ENCODE measurements at places on chromosomes 1 and 21. TPM values are rescaled to one million over a fixed set of nuclear protein-coding genes. Genes with fewer than 3 reads are reported as not detected.
A peak's percentile ranks its signal among the peaks of the same experiment; 100 is the strongest.

DNA sequence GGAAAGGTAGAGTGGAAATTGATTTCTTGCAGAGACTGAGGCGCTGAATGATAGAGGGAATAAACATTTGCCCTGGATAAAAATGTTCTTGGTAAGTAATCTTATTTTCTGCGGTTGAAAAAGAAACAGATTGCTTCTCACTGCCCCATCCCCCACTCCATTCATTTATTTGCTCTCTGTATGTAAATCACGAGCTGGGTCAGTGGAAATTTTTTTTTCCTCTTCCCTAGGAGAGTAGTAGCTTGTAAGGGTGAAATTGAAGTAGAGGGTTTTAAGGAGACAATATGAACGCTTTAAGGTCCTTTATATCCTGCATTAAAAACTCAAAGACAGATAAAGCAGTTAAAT is 1.4 kb upstream of the BRINP3 start:
- peak; percentile 15 for DNase-seq

GRCh38 chr1:37795340-37796125 is 1.9 kb downstream of the MANEAL start:
- peak; percentile 76 for DNase-seq

- DNase-seq: no peak
These were observed at the start of gene KNCN for GRCh38 chr1:46551597-46552095. Gene KNCN, minus strand, starts transcription at chr1:46551647. Its CDS starts 432 bp downstream, at chr1:46551215.

DNA sequence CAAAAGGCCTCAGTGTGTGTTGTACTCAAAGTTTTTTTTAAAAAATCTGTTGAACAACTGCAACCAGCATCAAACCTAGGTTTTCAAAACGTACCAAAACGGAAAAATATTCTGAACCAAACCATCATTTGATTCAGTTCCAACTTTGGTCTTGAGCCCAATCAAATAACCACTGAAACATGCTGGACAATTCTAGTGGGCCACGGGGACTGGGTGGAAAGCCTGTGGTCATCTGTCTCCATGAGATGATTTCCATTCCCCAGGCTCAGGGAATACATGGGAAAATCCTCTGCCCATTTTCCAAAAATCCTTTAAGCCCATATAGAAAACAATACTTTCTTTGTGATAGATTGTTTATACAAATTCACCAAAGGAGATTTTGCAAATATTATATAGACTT is 22.5 kb downstream of the ITPKB start:
- no peak for DNase-seq

DNA sequence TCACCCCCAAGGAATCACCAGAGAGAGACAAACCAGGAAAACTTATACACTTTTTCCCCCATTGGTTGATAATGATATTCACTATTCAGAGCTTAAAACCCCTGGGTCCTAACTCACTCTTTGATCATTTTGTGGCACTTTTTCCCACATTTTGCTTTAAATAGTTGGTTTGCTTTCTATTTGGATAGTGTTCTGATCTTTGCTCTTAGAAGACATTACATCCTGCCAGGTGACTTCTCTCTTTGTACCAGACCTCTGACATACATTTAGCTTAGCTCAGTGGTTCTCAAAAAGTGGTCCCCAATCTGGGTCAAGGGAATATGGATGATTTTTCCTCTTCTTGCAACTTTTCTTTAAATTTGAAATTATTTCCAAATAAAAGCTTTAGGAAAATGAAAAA is 228.4 kb downstream of the RPS6KC1 start:
- DNase-seq: no peak

DNA sequence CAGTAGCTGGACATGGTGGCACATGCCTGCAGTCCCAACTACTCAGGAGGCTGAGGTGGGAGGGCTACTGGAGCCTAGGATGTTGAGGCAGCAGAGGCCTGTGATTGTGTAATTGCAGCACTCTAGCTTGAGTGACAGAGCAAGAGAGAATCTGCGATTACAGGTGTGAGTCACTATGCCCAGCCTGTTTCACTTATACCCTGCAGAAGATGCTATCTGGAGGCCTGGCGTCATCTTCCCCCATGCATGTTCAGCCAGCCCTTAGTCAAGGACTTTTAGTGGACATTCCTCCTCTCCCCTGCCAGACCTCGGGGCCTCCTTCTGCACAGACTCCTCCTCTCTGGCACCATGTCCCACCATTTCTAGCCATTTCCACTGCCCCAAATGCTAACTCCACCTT is 36.3 kb upstream of the RCC2 start:
- DNase-seq: no peak

DNA sequence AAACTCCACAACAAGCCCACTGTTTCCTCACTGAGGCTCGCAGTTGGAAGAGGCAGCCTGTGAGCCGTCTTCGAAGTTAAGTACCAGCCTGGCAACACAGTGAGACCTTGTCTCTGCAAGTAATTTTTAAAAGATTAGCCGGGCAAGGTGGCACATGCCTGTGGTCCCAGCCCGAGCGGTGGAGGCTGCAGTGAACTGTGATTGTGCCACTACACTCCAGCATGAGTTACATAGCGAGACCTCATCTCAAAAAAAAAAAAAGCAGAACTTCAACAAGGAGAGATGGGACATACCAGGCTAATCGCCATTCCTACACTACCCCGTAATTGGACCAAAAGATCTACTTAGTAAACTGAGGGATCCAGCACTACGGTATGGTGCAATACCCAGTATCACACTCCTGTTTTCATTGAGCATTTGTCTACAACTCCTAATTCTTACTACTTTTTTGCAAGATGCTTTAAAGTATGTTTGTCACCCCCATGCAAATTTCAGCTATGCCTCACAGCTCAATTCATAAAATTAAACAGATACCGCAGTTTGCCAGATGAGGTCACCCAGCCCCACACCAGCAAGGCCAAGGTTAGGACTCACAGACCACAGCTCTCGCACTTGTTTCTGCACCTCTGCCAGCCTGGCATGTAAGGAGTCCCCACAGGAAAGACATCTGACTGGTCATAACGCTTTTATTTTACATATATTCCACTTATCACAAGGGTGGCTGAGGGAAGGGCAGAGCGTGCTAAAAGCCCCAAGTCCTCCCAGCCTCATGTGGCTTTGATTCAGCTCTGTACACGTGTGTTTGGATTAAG is 21.0 kb downstream of the SDE2 start:
- no peak for DNase-seq

GRCh38 chr21:37208056-37208721 is 58.9 kb downstream of the VPS26C start:
- peak; percentile 45 for DNase-seq

DNA sequence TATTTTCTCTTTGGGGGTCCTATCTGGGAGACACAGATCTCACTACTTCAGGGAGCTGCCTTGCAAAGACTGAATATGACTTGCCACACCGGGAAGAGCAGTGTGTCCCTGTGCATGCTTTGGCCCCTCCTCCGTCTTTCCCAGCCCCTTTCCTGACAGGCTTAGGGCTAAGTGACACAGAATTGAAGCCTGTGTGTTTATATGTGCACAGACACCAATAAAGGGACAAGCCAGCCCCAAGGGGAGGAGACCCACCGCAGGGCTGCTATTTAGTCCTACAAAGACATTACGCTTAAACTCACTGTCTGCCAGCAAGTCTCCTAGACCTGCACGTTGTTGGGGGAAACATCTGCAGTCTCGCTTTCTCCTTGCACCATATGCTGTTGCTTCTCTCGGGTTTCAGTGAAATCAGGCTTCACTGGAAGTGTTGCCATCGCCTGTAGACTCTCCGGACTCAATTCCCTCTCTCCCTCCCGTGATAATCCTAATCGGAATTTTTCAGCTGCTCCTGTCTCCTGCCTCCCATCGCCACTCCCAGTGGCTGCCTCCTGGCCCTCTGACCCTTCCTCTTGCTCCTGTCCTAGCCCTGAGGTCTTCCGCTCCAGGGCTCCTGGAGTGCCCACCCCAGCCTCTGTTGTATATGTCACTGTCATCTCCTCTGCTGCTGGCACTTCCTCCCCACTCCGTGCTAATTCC is 58.5 kb upstream of the LRRC53 start:
- no peak for DNase-seq

DNA sequence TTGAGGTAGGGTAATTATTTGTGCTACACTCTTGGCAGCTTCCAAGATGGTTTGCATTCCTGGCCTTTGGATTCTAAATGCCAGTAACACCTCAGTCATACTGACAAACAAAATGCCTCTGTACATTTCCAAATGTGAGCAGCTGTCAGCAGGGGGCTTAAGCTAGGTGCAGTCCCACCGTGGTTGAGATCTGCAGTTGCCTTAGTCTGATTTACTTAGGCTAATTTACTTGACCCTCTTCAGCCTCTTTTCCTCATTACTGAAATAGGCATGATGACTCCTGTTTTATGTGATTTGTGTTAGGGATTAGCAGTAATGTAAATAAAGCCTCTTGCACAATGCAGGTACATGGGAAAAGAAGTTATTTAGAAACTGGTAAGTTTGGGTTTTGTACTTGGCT is 13.5 kb upstream of the SPATA1 start:
- no peak for DNase-seq

GRCh38 chr1:53608676-53609075 is 130.3 kb downstream of the GLIS1 start:
- DNase-seq: no peak

The SLC44A5 gene
- total RNA-seq: 6.7 TPM

The CDC73 gene
- total RNA-seq: 46.2 TPM

The VWA5B1 gene
- total RNA-seq: 0.28 TPM

The ALPL gene
- 1.6 TPM for total RNA-seq

Data from left colon (tissue), 2 donors.